ENCODE measurements at places on chromosomes 6 and 20.

DNA sequence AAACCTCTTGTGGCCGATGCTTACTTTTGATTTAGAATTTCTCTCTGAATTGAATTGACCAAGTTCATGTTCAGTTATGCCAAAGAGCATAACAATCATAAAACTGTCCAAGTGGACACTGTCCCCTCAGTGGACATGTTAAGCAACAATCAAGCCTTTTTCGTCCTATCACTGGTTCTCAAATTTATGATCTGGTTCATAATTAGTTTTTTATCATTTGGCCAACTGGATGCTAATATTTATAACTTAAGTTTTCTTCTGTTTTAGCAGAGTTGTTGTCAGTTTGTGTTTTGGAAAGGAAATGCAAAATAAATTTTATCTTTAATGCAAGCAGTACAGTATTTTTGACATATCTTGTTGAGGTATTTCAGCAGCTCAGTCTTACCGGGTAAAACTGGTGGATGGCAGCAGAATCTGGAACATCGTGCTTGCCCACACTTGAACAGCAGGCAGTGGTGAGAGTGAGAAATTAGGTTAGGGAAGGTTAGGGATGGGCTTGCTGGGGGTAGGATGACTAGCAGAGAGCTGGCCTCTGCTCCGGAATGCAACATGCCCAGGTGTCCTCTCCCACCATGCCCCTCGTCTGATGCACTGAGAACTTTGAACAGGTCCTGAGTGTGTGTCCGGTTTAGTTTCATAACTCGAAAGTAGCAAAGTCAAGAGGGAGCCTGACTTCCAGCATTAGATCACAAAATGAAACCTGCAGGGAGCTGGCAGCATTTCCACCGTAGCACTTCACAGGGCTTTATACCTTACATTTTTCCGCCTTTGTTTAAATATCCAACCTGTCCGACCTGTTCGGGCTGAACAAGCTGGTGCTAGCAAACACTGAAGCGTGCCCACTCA, 93.1 kb downstream of the RREB1 start:
- DNase-seq, result no peak

- DNase-seq, result no peak
Observed at GRCh38 chr6:113631666-113632065, 225.5 kb upstream of the MARCKS start.

- no peak for DNase-seq
Observed at GRCh38 chr6:133376743-133377142, 135.6 kb downstream of the EYA4 start.

- no peak for DNase-seq
Observed at GRCh38 chr20:44404204-44405181, 49.0 kb downstream of the HNF4A start.
